SIG-M5 (cell line): ENCODE measurements at places on chromosomes 2 and 18.

DNA sequence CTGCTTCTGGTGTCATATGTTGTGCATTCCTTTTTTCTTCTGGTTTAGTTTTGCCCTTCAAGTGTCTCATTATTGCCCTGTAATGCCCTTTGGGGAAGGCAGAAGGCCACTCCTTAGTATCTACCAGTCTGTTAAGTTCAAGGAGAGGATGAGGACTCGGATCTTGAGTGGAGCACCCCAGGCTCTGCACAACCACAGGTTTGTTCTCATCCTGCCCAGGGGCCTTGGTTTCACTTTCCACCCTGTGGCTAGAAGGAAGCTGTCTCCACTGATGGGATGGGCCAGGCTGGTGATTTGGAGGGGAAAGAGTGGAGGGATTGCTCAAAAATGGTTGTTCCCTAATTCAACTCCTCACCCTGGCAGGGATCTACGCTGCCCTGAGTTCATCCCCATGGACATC is 30.2 kb upstream of the RAB11FIP5 start:
- no peak for DNase-seq

GRCh38 chr2:9312591-9312990 is 106.0 kb downstream of the ASAP2 start:
- DNase-seq: no peak

DNA sequence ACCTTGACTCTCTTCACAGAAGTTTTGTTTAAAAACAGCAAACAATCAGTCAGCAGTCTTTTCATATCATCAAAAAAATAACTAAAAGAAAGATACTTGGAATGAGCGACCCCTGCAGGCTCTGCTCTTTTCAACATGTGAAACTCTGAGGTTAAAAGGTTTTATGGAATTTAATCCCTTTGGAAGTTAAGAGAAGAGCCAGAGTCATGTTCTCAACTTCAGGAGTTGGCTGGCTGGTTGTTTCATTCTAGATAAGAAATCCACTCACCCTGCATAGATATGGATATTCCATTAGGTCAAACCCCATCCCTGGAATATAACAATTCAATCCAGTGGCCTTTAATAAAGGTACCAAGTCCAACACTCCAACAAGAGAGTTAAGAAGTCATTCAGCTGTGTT is 115.6 kb upstream of the RMDN2 start:
- no peak for DNase-seq

DNA sequence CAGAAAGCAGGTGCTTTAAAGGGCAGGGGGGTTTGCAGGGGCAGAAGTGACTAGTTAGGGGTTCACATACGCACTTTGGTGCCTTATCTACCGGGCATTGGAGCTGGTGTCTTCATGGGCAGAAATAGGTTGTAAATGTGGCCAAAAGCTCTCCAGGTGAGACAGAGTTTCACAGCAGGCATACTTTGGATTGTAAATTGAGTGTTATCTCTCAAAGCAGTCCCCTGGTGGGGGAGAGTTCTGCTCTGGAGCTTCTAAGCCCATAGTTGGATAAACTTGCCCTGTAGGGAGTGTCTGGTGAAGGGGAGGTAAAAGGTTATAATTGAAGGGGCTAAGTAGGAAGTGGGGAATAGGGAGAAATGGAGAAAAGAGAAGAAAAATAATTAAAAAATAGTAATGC is 43.1 kb downstream of the COL4A3 start:
- DNase-seq: no peak

GRCh38 chr2:39705638-39706037 is 39.9 kb downstream of the TMEM178A start:
- DNase-seq: no peak

- DNase-seq: no peak
Measured at GRCh38 chr2:31240381-31241365, 6.7 kb downstream of the EHD3 start.
